Fibroblast of the conjunctiva (primary cell): ENCODE measurements at places on chromosomes 13 and 19.

GRCh38 chr19:16142032-16142580 is 1.4 kb upstream of the HSH2D start:
- no peak for DNase-seq

DNA sequence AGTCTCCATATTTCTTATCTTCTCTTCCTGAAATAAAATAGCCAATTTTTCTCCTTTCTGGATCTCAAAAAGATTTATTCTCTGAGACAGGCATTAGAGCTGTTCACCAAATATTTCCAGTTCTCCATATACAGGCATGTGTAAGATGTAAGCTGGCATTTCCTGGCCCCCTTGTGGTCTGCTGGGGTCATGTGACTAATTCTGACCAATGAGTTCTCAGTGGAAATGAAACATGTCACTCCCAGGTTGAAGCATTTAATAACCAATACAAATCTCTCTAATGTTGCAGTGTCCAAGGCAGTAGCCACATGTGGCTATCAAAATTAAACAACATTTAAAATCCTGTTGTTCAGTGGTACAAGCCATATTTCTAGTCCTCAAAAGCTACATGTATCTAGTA is 14.8 kb upstream of the CACNA1A start:
- no peak for DNase-seq

DNA sequence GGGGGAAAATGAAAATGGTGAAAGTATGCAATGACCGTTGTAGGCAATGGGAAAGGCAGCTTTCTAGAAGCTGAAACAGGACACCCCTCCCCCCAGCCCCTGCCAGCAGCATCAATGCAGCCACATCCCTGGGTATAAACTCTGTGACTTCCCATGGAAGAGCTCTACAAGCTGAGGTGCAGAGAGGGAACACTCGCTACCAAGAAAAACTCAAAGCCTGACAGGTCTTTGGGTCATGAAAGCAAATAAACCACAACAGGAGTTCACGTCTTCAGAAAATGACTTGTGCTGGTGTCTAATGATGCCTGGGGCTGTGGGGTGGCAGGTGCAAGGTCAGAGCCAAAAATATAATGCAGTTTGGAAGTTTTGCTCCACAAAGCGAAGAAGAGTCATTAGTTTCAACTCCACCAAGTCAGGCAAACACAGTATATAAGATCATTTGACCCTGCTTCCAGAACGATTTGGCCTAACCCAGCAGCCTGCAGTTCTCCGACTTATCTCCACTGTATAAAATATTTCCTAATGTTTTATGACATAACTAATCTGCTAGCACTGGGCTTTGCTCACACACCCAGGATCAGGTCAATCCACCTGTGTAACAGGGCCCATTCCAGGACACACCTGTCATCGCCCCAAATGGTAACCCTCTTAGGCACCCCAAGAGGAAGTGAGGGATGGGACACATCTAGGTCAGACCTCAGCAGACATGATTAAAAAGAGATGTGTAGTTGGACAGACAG is 102.1 kb downstream of the IRS2 start:
- no peak for DNase-seq

DNA sequence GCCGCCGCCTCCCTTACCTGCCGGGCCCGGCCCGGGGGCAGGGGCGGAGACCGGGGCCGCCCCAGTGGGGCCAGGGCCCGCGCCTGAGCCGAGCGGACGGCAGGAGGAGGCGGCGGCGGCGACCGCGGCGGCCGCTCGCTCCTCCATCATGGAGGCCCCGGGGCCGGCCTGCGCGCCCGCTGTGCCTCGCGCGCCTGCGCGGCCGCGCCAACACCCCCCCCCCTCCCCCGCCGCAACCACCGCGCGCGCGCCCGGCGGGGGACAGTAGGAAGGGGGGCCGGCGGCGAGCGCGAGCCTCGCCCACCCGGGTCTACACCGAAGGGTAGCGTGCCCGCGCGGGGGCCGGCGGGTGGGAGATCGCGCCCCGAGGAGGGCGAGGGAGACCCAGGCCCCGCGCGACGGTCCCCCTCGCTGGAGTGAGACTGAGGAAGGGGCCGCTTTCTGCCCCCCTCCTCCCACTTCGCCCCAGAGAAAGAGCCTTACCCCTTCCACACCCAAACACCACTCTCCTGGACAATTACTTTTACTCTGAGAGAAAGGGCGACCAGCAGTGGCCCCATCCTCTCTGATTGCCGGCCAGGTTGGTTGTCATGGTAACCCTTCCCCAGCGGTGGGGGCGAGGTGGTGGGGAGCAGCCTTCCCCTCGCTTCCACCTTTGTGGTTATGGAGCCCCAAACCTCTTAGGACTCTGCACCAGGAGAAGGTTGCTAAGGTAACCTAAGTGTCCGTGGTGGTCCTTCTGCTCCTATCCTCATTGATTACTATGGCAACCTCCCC is at the start of gene STRN4:
Gene STRN4, minus strand, starts transcription at position 170 of the 777 bp plus-strand sequence. Its CDS starts 20 bp downstream, at position 150.
- DNase-seq = no peak

DNA sequence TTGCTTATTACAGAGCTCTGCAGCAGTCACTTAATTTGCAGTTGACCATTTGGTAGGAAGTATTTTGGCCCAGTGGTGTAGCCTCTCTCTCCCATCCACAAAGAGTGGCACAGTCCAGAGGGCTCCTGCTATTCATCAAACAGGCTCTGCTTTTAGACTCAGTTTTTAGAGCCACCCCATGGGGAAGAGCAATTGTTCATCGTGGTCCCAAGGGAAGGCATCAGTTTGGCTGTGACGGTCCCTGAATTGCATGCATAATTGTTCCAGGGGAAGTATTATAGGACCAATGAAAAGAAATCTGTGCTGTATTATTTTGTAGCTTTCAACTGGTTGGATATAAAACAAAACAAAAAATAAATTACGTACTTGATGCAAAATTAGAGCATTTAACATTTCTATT is 799.0 kb downstream of the DACH1 start:
- DNase-seq = no peak

DNA sequence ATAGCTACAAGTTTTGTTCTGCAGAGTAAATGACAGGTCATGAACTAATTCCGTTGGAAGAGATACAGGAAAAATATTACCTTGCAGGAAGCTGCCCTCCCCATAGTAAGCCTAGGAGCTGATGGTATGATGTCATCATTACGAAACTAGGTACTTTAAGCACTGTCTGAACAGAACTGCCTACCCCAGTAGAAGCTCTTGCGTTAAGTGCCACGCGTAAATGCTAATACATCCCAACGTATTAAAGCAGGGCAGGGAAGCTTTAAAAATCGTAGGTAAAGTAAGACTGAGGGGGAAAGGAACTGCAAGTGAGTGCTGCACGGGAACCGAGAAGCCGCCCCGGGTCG is 572 bp downstream of the UGGT2 start:
- DNase-seq = peak; percentile 41

- no peak for DNase-seq
These were observed 83.6 kb downstream of the DCT start for GRCh38 chr13:94395860-94396259.

GRCh38 chr13:43364210-43365038 is 341.0 kb downstream of the DNAJC15 start:
- DNase-seq = no peak

DNA sequence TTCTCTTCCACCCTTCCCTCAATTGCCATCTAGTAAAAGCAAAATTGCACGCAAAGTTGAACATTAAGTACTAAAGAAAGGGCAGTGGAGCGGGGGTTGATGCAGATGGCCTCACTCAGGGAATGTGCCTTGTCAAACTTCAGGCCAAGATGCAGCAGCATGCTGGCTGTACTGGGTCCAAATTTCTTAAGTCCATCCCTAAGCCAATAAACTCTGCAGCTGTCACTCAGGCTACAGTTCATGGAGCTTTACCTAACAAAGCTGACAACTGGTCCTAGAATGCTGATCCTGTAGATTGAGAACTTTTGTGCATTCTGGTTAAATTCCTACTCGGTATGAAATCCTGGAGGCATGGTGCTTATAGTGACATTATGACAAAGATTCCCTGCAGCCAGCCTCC is 88.4 kb downstream of the FOXO1 start:
- no peak for DNase-seq
